ENCODE measurements at places on chromosomes 1 and 21. TPM values are rescaled to one million over a fixed set of nuclear protein-coding genes. Genes with fewer than 3 reads are reported as not detected.

Gene OR2T35
- 0.49 TPM for total RNA-seq

DNA sequence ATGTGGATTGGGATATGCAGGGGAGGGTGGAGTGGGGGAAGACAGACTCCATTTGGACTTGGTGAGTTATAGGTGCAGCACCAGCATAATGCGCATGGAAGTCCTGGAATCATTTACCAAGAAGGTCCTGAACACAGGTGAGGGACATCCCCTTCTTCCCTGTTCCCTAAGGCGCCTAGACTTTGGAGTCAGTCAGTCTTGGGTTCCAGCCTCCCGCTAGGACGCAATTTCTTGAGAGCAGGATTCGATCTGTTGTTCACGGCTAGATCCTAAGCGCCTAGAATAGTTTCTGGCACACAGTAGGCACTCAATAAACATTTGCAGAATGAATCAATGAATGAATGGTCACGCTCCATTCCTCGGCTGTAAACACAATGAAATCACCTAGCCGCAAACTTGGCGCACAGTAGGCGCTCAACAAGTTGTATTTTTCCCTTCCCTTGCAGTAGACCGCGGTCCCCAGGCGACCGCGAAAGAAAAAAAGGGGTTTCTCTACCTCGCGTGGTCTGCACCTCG is 1.0 kb upstream of the AK4 start:
- no peaks in the 10 kb centered on the region for H3K36me3 ChIP-seq
- peak overlapping the region; percentile 87 for H3K4me3 ChIP-seq
- H3K27me3 ChIP-seq, result peaks cover 4% of the 10 kb centered on the region
- peak overlapping the region; percentile 55 for H3K27ac ChIP-seq
- peaks cover 5% of the 10 kb centered on the region for H3K4me1 ChIP-seq
- no peak for DNase-seq

DNA sequence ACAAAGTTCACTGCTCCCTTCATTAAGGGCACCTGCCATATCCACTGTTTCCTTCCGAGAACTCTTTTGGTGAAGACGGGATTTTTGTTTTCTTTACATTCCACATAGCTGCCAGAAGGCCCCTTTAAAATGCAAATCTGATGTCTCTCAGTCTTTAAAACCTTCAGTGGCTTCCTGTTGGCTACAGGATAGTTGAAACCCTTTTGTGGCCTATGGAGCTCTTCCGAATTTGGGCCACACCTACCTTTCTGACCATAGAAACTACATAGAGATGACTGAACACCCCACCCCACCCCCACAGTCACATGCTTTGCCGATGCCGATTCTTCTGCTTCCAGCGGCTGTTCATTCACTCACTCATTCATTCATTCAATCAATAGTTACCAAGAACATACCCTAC is 502.6 kb downstream of the KIF26B start:
- H3K27ac ChIP-seq, result no peak overlapping the region
- no peaks in the 10 kb centered on the region for H3K4me1 ChIP-seq
- H3K27me3 ChIP-seq, result no peaks in the 10 kb centered on the region
- H3K4me3 ChIP-seq, result no peak overlapping the region
- DNase-seq, result no peak

DNA sequence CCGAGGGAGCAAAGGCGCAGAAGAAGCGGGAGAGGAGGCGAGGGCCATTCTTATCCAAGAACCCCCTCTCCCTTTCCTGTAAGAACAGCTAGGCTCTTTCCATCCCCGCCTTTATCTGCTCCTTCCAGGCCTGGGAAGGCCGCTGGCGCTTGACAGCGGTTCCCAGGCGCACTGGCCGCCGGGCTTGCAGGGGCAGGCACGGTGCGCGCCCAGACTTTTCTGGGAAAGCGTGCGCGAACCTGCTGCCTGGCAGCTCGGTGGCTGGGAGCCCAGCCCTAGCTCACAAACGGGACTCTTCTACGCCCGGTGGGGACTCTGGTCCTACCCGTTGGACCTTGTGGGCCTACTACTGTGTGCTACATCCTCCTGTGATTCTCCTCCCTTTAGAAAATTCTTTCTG is 8.8 kb upstream of the IFNLR1 start:
- no peaks in the 10 kb centered on the region for H3K27me3 ChIP-seq
- H3K4me1 ChIP-seq, result peaks cover 25% of the 10 kb centered on the region
- H3K27ac ChIP-seq, result no peak overlapping the region

GRCh38 chr1:230101556-230101955 is 34.5 kb downstream of the GALNT2 start:
- no peak overlapping the region for H3K4me3 ChIP-seq
- no peak for DNase-seq
- H3K36me3 ChIP-seq, result no peaks in the 10 kb centered on the region
- peaks cover 35% of the 10 kb centered on the region for H3K4me1 ChIP-seq
- H3K27me3 ChIP-seq, result no peaks in the 10 kb centered on the region

GRCh38 chr21:45329261-45330074 is 41.8 kb upstream of the POFUT2 start:
- H3K4me3 ChIP-seq, result no peak overlapping the region
- H3K36me3 ChIP-seq, result no peaks in the 10 kb centered on the region
- H3K4me1 ChIP-seq, result peaks cover 21% of the 10 kb centered on the region
- no peak overlapping the region for H3K27ac ChIP-seq
- no peaks in the 10 kb centered on the region for H3K27me3 ChIP-seq
- DNase-seq, result no peak

DNA sequence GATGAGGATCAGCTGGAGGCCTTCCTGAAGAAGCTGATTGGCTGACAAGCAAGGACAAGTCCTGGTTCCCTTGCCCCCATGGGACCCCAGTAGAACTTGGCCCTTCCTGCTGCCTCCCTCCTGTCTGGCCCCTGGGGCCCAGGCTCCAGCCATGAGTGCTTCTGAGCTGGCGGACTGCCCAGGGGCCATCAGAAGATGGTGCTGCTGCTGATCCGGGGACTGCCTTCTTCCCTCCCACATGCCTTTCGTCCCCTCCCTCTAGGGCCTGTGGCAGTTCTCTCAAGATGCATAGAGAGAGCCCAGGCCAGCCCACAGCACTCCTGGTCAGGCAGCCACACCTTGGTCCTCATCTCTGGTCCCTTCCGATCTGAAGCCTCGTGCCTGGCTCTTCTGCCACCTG is 57.9 kb upstream of the PRKACB start:
- peaks cover 4% of the 10 kb centered on the region for H3K4me1 ChIP-seq
- H3K27me3 ChIP-seq, result no peaks in the 10 kb centered on the region
- no peak for DNase-seq
- no peak overlapping the region for H3K4me3 ChIP-seq

DNA sequence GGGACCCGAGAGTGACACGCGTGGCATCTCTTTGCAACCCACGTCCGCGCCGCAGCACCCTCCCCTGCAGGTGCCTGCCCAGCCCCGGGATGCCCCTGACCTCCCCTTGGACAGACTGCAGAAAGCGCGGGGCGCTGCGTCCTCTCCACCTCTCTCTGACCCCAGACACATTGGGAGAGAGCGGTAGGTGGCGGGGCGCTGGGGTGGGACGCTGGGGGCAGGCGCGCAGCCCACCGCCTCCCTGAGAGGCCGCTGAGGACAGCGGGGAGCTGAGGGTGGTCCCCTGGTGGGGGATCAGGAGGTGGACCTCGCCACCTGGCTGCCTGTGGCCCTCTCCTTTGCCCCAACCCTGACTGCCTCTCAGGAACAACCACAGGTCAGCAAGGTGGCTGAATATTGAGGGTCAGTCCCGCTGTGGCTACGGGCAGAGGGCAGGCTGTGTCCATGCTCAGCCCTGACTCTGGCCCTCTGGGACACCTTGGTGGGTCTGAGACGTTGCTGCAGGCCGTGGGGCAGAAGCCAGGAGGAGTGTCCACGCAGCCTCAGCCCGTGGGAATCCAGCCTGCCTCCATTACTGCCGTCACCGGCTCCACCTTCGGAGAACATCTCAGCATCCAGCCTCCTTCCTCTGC is 761 bp upstream of the UBE2J2 start:
- peak overlapping the region; percentile 81 for H3K4me3 ChIP-seq
- peaks cover 6% of the 10 kb centered on the region for H3K36me3 ChIP-seq
- peak overlapping the region; percentile 52 for H3K27ac ChIP-seq
- H3K4me1 ChIP-seq, result peaks cover 18% of the 10 kb centered on the region
- H3K27me3 ChIP-seq, result no peaks in the 10 kb centered on the region
- no peak for DNase-seq

Gene DISP3
- total RNA-seq, result 0.18 TPM

GRCh38 chr1:181894439-181894859 is 167.1 kb downstream of the ZNF648 start:
- H3K36me3 ChIP-seq, result no peaks in the 10 kb centered on the region
- no peak for DNase-seq
- H3K27ac ChIP-seq, result no peak overlapping the region
- H3K4me3 ChIP-seq, result no peak overlapping the region
- H3K27me3 ChIP-seq, result no peaks in the 10 kb centered on the region
- H3K4me1 ChIP-seq, result no peaks in the 10 kb centered on the region

Gene CFAP141
- total RNA-seq, result not detected

DNA sequence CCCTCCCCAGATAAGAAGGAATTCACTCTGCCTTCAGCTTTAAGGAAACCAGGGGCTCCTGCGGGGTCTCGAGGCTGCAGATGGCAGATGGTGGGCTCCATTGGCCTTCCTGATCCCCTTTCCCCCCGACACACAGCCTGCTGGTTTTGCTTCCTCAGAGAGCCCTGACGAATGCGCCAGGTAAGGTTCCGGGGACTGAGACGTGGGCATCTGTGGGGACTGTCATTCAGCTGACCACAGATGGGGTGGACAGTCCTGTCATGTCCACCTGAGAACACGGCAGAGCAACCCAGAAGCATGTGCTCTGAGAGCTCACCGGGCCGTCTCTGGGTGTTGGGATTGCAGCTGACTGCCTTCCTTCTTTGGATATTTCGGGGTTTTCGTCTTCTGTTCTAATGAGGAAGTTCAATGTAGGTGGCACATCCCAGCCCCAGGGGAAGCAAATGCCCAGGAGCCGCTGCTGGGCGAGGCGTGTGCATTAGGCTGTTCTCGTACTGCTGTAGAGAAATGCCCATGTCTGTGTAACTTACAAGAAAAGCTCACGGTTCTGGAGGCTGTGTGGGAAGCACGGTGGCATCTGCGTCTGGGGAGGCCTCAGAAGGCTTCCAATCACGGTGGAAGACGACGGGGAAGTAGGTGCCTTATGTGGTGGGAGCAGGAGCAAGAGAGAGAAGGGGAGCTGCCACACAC is 22.6 kb upstream of the TTC34 start:
- no peaks in the 10 kb centered on the region for H3K36me3 ChIP-seq
- H3K27ac ChIP-seq, result no peak overlapping the region
- no peak for DNase-seq

Gene ODR4
- 12.3 TPM for total RNA-seq

Gene SLC35E2B
- 36.7 TPM for total RNA-seq

Gene NTRK1
- 0.19 TPM for total RNA-seq

- H3K4me1 ChIP-seq, result peaks cover 8% of the 10 kb centered on the region
- H3K27ac ChIP-seq, result no peak overlapping the region
- no peak overlapping the region for H3K4me3 ChIP-seq
- DNase-seq, result no peak
These were observed 192.8 kb downstream of the FCRL5 start for GRCh38 chr1:157359314-157360022.

Gene VWA1
- 1.8 TPM for total RNA-seq

DNA sequence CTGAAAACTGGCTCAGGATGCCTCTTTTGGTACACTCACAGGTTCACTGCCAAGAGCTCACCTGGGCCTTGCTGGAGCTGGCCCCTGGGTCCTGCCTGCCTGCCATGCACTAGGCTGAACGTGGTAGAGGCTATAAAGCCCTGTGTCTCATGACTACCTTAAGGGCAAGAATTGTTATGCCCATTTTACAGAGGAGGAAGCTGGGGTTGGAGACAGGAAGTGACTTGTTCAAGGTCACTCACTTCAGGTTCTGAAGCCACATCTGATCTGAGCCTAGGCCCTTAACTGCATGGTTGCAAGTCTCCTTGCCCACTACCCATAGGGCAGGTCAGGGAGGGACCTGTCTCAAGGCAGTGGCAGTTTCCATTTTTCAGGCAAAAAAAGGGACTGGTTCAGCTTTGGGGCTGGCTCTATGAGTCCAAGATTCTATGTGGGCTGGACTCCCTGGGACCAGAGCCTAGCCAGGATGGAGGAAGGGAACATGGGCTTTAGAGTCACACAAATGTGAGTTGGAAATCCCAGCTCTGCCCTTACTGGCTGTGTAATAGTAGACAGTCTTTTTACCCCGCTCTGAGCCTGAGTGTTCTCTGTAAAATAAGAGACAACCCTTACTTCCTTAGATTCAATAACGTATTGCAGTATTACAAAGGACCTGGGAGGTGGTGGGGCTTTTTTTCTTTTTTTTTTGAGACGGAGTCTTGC is 7.8 kb downstream of the STK40 start:
- H3K27me3 ChIP-seq, result no peaks in the 10 kb centered on the region
- H3K36me3 ChIP-seq, result no peaks in the 10 kb centered on the region
- DNase-seq, result no peak
- no peak overlapping the region for H3K4me3 ChIP-seq

DNA sequence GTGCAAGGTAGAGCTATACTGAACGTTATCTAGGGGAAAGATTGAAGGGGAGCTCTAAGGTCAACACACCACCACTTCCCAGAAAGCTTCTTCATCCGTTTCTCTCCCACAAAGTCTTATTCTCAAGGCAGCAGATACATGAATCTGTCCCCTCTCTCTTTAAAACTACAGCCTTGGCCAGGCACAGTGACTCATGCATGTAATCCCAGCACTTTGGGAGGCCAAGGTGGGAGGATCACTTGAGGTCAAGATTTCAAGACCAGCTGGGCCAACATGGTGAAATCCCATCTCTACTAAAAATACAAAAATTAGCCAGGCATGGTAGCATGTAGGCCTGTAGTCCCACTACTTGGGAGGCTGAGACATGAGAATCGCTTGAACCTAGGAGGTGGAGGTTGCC is 8.1 kb downstream of the CYP4X1 start:
- no peak for DNase-seq
- no peaks in the 10 kb centered on the region for H3K27me3 ChIP-seq
- H3K4me1 ChIP-seq, result no peaks in the 10 kb centered on the region
- no peak overlapping the region for H3K27ac ChIP-seq
- no peaks in the 10 kb centered on the region for H3K36me3 ChIP-seq
- no peak overlapping the region for H3K4me3 ChIP-seq

Gene MIXL1
- 0.40 TPM for total RNA-seq

GRCh38 chr1:230145505-230145899 is 78.5 kb downstream of the GALNT2 start:
- no peak overlapping the region for H3K27ac ChIP-seq
- H3K36me3 ChIP-seq, result no peaks in the 10 kb centered on the region
- no peak overlapping the region for H3K4me3 ChIP-seq
- H3K4me1 ChIP-seq, result peaks cover 39% of the 10 kb centered on the region
- DNase-seq, result no peak

DNA sequence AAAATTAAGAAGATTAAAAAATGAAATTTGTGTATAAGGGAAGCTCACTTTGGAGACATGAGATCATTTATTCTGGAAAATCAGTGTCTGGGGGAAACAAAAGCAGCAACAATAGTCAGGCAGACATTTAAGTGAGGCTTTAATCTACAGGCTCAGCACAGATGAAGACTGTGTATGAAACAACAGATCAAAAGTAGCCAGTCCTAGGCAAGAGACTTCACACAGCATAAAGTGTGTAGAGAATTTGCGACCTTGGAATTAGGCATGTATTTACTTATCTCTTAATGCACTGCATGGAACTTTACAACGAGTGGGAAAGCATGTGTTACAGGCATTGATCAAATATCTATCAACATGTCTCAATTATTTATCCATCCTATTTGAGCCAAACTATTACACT is 1099.9 kb downstream of the PLA2G4A start:
- no peak for DNase-seq
- no peak overlapping the region for H3K4me3 ChIP-seq
- no peaks in the 10 kb centered on the region for H3K36me3 ChIP-seq
- H3K27me3 ChIP-seq, result no peaks in the 10 kb centered on the region

Gene GNG4
- 0.11 TPM for total RNA-seq

Data from GM12878 (cell line).